Tibial nerve (tissue), 4 donors: ENCODE measurements at places on chromosomes 2 and 18.

- no peak for DNase-seq
These were observed 2.1 kb upstream of the KCNJ3 start for GRCh38 chr2:154696369-154696768.

DNA sequence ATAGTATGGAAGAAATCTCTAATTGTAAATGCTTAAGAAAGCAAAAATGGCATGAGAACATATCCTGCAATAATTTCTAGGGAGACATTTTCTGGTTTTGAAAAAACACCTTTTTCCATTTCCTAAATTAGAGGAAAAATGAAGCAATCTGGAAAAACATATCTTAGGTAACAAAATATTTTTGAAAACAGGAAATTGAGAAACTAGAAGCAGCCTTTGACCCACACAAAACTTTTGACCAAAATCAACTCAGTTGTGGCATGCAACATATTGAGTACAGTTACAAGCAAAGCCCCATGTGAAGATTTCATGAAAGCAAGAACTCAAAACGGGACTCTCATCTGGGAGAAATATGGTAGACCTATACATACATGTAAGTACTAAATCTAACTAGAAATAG, 28.6 kb upstream of the CHAC2 start:
- DNase-seq: no peak

DNA sequence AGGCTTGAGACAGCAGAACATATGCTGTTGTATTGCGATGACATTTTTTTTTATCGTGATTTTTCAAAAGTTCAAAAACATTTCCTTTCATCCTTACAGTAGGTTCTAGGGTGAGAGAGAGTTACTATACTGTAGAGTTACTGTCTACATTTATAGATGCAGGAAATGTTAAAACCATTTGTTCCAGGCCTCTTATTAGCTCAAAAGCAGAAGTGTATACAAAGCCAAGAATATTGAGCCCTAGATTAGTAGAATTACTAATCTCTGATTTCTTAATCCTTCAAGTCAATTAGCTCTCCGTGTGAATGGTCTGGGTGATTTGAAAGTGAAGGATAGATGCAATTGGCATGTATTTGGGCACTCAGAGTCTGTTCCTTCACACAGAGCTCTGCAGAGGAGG, 73.1 kb downstream of the MAPRE2 start:
- DNase-seq: no peak

GRCh38 chr2:157459486-157459885, 15.6 kb upstream of the CYTIP start:
- no peak for DNase-seq

- DNase-seq: no peak
These were observed 167.2 kb upstream of the RBBP8 start for GRCh38 chr18:22765896-22766295.

GRCh38 chr2:125559186-125559585, 1096.8 kb upstream of the GYPC start:
- no peak for DNase-seq

- no peak for DNase-seq
These were observed 52.0 kb upstream of the TNP1 start for GRCh38 chr2:216911886-216912285.

DNA sequence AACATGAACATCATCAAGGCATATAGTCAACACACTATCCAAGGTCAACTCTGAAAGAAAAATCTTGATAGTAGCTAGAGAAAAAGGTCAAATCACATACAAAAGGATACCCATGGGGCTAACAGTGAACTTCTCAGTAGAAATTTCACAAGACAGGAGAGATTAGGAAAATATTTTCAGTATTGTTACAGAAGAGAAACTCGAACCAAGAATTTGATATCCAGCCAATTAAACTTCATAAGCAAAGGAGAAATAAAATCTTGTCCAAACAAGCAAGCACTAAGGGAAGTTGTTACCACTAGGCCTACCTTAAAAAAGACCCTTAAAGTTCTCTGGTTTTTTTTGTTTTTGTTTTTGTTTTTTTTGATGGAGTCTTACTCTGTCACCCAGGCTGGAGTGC, 242.5 kb downstream of the EXOC6B start:
- no peak for DNase-seq

GRCh38 chr2:18265614-18266586, 294.6 kb downstream of the RDH14 start:
- DNase-seq: no peak

- DNase-seq: no peak
These were observed 298.2 kb upstream of the HNRNPA3 start for GRCh38 chr2:176914371-176914770.

GRCh38 chr2:63784461-63784860, 57.2 kb upstream of the UGP2 start:
- DNase-seq: no peak

- DNase-seq: no peak
These were observed 22.0 kb upstream of the RPL31 start for GRCh38 chr2:100980046-100980445.

- DNase-seq: no peak
These were observed 25.3 kb downstream of the PREPL start for GRCh38 chr2:44335806-44336538.

GRCh38 chr2:174573621-174574081, 24.0 kb downstream of the WIPF1 start:
- DNase-seq: no peak

GRCh38 chr2:24885221-24886125, 34.6 kb downstream of the ADCY3 start:
- no peak for DNase-seq

DNA sequence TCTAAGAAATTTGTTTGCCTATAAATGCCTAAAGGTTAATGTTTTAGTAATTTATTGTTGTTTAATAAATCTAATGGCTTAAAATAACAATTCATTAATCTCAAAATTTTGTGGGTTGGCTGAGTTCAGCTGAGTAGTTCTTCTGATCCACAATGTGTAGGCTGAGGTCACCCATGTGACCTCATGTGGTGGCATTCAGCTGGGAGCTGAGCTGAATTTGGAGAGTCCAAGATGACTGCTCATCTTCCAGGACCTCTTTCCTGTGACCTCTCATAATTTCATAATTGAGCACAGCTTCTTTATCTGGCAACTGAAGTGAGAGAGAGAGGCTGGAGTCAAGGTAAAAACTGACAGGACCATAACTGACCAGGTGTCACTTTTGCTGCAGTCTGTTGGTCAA, 132.4 kb downstream of the TXNL1 start:
- DNase-seq: no peak

- DNase-seq: no peak
These were observed 336.3 kb downstream of the NYAP2 start for GRCh38 chr2:225735844-225736243.

DNA sequence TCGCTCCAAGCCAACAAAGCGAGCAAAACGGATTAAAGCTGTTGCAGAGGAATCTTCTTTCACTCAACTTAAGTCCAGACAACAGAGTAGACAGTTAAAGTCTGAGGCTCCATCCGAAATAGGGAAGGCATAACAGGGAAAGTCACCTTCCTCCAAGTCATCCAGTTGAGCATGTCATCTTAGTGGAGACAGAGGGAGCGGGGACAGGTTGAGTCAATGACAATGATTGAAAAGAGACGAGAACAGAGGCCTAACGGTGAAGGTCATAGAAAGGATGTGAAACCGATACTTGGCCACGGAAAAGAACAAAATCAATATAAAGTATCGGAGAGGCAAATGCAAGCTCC, 455 bp downstream of the C18orf32 start:
- no peak for DNase-seq

DNA sequence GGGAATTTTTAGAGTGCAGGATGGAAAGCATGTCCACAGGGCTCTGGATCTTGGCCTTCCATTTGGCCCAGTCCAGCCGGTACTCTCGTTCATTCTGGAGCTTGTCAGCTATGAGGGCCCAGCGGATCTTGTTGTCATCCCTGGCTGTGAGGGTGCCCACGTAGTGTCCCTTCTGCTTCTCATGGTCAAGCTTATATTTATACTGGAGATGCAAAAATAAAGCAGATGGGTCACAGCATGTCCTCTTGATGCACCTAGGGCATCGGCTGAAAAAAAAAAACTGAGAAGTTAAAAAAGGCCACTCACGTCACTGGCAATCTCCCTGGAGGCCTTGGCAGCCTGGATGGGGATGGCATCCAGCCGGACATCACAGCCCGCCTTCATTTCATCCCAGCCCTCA, 160.5 kb downstream of the RIF1 start:
- no peak for DNase-seq

DNA sequence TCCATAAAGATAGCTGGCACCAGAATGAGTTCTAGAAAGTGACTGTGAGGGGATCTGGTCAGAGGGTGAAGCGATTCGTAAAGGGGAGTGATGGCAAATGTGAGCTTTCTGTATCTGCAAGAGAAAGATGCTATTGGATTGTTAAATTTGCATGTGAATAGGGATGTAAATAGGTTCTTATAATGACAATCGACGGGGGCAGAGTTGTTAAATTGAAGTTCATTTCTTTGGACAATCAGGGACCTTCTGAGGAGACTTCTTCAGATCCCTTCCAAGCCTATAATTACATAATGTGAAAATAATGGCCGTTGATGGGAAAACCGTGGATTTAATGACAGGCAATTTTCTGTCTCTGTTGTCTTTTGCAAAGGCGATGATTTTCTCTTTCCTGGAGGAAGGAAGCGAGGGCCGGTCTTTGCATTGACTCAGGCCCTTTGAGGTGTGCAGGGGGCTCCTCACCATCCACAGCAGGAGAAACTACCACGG, 52.2 kb upstream of the TMEM18 start:
- no peak for DNase-seq

DNA sequence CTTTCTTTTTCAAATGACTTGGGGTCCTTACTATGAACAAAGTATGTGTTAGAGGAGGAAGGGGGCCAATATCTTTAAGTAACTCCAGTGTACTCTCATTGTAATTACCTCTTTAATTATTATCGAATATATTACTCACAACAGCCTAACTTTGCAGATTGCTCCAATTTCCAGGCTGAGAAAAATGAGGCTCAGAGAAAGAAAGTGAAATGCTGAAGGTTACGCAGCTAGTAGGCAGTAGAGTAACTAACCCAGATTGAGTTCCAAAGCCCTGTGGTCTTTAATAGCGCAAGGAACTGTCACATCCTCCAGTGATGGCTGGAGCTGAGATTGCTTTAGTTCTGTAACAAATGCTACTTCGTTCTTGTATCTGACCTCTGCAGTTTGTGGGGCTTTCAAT, 2.2 kb upstream of the GYPC start:
- no peak for DNase-seq

- DNase-seq: no peak
These were observed 89.1 kb downstream of the MAP2 start for GRCh38 chr2:209512971-209513370.

DNA sequence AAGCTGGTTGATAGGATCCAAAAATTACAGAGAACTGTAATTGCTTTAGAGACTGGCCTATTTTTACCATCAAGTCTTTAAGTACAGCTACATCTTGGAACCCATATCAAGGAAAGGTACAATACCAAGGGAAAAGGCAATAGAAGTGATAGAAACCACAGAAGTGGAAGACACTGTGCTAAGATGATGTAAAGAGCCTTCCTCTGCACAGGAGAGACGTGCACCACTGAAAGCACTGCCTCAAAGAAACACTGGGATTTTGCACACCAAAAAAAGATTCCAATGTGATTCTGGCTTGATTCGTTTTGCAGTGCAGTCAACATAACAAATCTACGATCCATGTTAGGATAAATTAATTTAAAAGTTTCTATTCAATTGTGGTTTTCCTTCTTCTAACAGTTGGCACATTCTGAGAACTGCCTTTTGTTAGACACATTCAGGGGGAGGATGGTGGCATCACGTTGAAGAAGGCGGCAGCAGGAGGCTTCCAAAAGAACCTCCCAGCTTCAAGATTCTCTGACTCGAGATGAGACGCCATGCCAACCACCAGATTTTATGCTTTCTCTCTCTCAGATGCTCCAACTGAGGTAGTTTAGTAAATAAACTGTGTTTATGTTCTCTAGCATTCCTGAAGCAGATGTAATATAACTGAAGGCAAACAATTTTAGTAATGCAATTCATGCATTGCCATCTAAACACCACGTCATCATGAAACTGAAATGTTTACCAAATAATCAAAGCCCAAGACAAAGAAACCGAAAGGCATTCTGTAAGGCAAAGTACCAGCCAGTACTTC, 102.9 kb downstream of the BCL2 start:
- DNase-seq: no peak

- no peak for DNase-seq
These were observed 281.8 kb downstream of the GULP1 start for GRCh38 chr2:188573453-188573852.

GRCh38 chr18:6646801-6647200, 82.7 kb upstream of the ARHGAP28 start:
- no peak for DNase-seq

DNA sequence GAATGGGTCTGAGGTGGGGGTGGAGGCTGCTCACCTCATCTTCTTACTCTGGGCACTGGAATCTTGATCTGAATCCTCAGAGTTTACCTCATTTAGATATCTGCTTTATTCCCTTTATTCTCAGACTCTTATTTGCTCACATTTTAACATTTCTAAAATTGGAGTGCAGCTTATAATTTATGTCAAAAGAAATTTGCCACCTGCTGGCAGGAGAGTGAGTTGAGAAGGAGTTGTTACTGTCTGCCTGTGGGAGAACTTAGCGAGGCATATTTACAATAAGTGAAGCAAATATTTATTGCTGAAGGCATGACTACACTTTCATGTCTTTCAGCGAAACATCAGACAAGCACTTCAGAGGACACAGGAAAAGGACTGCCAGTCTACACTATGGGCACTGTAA, 16.4 kb upstream of the KIAA2012 start:
- DNase-seq: no peak

GRCh38 chr2:222747526-222748160, 76.2 kb downstream of the MOGAT1 start:
- DNase-seq: no peak

- no peak for DNase-seq
These were observed 27.2 kb upstream of the MFSD6 start for GRCh38 chr2:190380962-190381412.

DNA sequence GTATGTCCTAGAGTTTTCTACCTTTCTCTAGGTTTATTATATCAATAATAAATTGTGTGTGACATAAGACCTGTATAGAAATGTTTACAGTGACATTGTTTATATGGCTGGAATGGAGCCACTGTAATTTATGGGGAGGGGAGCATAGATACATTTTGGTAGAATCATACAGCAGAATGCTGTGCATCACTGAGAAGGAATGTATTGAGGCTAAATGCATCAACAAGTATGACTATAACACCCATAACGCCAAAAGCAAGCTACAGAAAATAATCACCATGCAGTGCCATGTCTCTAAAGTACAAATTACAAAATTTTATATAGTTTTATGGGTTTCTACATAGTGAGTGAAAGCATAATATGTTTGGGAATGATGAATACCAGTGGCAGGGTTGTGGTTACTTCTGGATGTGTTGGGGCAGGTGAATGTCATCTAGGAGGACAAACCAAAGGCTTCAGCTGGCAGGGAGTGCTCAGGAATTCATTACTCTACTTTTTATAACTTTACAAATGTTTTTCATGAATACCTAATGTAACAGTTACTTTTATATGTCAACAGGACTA, 226.0 kb upstream of the NETO1 start:
- DNase-seq: no peak

DNA sequence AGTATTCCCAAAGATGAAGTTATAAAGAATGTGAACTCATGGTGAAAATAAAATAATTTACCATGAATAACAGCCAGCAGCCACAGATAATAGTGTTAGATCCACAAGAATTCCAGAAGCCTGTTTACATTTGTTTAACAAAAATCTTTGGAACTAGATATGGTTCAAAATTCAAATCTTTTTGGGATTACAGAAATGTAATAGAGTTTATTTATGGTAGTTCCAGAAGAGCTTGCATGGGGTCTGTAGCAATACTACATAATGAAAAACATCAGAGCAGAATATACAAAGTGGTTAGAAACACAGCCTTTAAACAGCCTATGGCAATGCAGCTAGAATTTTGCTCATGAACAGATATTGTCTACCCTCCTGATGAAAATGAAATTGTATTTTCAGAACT, 179.1 kb downstream of the RDH14 start:
- no peak for DNase-seq

- no peak for DNase-seq
These were observed 43.0 kb upstream of the ITSN2 start for GRCh38 chr2:24403168-24403831.
